Choroid plexus epithelial cell (primary cell): ENCODE measurements at places on chromosomes 5 and 9.

GRCh38 chr5:125491986-125492492, 745.6 kb upstream of the ZNF608 start:
- DNase-seq, result peak; percentile 23

DNA sequence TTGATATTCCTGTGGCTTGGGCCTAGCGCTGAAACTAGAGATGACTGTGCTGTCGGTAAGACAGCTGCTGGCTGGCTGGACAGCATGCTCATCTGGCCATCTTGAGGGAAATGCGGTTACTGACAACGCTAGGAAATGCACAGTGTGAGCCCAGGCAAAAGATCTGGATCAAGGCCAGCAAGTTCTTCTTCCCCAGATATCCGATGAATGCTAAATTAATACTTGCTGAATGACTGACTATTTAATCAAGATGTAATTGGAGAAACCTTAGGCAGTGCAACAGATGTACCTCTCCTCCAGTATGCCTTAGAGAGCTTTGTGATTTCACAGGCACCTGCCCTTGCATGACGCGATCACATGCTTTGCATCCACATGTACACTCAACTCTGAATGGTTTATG, 659.1 kb downstream of the EFNA5 start:
- peak; percentile 45 for DNase-seq

GRCh38 chr5:111337688-111338087, 113.5 kb downstream of the CAMK4 start:
- no peak for DNase-seq

GRCh38 chr9:29118555-29118954, 1545.3 kb upstream of the C9orf72 start:
- DNase-seq, result no peak

GRCh38 chr5:170273968-170274710, 23.4 kb downstream of the LCP2 start:
- DNase-seq, result peak; percentile 40

DNA sequence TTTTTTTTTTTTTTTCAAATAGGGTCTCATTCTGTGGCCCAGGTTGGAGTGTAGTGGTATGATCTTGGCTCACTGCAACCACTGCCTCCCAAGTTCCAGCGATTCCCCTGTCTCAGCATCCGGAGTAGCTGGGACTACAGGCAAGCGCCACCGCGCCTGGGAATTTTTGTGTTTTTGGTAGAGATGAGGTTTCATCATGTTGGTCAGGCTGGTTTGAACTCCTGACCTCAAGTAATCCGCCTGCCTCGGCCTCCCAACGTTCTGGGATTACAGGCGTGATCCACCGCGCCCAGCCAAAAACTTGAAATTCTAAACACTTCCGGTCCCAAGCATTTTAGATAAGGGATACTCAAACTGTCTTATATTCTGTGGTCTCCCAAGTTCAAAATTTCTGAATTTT, 718.9 kb upstream of the MEF2C start:
- DNase-seq, result no peak

DNA sequence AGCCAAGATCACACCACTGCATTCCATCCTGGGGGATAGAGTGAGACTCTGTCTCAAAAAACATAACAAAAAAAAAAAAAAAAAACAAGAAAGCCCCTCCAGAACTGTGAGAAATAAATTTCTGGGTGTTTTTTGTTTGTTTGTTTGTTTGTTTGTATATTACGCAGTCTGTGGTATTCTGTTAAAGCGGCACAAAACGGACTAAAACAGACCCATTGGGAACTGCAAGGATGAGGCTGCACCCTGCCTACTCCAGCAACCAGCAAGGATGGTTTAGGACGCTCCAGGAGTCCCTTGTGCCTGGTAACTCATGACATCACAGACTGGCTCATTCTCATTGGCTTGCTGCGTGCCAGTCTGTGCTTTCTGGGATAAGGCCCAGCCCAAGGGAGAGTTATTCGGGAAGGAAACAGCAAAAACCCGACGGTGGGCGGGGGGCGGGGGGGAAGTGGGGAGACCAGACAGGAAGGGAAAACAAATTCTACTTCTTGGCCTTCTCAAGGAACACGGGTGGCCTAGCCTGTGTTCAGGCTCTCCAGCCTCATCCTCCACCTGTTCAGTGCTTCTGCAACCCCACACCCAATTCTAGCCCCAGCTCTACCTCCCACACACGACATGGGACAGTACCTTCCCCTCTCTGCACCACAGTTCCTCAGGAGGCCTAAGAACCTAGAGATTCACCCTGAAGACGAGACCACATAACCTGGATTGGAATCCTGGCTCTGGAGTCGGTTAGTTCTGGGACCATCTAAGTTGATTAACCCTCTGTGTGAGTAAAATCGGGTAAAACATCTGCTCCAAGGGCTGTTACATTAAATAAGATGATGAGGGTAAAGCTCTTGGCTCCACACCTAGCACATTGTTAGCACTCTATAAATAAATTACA, 2.8 kb downstream of the CD74 start:
- peak; percentile 92 for DNase-seq

DNA sequence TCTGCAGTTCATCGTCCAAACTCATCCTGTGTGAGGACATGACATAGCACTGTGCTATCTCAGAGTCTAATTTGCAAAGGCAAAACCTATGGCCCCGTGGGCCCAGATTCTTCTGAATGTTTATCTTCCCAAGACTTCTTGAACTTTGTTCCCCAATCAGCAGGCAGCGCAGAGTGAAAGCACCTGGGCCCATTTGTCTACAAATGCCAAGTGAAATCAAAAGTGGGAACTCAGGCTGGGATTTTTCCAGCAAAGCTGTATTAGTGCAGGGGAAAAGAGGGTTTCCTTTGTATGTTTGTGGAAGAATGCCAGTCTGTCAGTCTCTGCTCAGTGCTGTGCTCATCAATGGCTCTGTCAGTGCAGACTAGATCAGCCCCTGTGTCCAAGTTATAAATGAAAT, 55.8 kb downstream of the FOXD1 start:
- no peak for DNase-seq

DNA sequence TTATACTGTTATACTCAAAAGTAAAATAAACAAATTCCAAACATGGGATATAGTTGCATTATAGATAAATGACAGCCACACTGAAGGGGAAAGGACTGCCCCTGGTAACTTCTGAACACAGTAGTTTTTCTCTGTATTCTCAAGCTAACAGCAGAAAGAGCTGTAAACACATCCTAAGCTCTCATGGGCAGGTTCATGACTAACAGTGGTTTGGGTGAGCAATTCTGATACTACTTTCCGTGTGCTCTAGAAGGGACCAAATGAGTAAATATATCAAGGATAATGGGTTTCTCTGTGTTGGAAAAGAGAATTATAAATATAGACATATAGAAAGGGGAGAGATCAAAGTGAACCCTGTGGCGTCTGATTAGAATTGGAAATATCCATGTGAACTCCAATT, 2.2 kb upstream of the LCN6 start:
- DNase-seq, result no peak

DNA sequence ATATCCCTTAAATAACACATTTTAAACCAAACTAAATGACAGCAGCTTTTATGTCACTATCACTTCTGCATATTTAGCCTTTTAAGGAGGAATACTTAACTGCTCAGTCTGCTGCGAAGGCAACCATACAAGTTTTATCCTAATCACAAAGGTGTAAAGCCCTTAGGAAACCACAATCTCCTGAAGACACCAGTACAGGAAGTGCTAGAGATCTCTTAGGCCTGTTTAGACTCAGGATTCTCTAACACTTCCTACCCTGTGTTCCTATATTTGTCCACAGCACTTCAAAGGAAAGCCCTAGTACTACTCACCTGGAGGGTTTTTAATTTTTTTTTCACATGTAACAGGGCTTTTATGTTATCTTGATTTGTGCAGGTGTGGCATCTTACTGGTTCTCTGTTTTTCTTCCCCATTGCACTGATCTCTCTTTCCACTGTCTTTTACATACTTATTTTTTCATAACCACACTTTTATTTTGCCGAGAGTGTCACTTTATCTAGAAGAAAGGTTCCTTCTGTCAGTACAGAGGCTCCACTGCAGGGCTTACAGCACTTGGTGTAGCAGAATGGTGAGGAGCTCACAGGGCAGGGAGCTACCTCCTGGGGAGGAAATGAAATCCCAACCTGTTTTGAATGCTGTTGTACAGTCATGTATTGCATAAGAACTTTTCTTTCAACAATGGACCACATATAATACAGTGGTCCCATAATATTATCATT, 1060.6 kb upstream of the ACO1 start:
- peak; percentile 49 for DNase-seq

- no peak for DNase-seq
Measured at GRCh38 chr9:7298123-7298522, 501.5 kb downstream of the DMAC1 start.

GRCh38 chr9:72557549-72557948, 36.1 kb downstream of the TMC1 start:
- DNase-seq, result peak; percentile 84

GRCh38 chr9:34572628-34573027, 16.9 kb downstream of the CNTFR start:
- DNase-seq, result no peak

- DNase-seq, result no peak
Measured at GRCh38 chr9:72955571-72955970, 2.7 kb upstream of the ALDH1A1 start.

DNA sequence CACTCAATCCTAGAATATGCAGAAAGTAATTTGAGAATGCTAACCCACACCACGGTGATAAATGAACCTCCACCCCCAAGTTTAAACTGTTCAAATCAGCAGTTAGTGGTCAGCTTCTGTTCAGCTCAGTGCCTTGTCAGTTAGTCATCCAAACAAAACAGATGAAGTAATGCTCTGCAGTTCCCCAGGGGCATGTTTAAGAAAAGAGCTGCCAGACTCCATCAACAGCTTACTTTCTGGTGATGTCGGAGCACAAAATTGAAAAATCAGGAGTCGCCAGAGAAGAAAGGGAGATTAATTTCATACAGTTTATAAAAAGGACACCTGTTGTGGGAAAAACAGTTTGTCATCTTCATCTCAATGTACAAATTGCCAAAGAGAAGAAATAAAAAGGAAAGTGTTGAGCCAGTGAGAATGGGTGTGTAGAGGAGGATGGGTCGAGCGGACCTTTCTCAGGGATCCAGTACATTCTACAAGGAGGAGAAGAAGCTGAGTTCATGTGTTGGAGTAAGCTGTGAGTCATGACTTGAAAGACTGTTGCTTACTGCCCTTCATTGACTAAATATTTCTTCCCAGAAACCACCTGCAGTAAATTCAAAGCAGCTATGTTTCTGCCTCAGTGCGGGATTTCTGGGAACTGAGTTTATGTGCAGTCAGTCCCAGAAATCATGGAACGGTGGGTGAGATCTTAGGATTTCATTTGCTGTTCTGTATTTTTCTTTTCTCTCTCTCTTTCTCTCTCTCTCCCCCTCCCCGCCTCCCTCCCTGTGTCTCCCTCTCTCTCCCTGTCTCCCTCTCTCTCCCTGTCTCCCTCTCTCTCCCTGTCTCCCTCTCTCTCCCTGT, 13.7 kb downstream of the TRIO start:
- DNase-seq, result peak; percentile 98

DNA sequence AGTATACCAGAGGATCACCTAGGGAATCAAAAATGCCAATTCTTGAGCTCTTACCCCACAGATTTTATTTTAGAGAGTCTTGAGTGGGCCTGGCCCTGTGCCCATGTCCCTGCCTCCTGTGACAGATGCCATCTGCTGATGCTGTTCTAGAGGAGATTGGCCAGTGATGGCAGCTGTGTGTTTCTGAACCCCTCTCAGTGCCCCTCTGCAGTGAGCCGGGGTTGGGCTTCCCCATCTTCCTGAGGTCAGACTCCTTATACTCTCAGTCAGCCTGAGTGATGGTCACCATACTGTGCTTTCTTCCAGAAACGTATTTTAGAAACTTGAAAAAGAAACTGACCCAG, 6.1 kb downstream of the PTCD2 start:
- no peak for DNase-seq

DNA sequence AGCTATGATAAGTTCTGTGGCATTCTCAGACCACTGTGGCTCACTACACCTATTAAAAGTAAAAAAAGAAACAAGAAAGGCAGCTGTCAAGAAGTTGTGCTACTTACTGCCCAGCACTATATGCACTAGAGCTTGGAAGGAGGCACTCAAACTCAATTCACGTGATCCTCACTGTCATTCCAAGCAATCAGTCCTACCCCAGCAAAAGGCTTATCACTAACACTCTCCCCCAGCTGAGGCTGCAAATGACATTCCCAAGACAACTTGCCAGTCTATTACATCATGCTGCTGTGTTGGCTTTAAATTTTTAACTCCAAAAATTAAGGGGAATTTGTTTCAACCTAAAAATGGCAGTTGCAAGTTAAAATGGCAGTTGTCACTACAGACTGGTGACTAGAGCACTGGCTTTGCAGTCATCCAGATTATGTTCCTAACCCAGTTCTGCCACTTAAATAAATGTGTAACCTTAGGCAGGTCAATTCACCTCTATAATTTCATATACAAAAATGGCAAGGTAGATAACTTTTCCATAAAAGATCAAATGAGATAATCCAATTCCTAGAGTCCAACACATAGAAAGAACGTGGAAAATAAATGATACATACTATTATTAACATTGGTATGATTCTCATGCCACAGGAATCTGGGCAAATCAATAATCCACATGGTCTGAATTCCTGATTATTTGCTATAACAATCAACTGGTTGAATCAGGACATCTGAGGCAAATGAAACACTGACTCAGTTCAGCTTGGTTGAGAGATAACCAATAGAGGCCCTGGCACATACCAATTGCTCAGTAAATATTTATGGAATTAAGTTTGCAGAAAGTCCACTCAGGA, 52.4 kb downstream of the FBXW11 start:
- DNase-seq, result peak; percentile 53

DNA sequence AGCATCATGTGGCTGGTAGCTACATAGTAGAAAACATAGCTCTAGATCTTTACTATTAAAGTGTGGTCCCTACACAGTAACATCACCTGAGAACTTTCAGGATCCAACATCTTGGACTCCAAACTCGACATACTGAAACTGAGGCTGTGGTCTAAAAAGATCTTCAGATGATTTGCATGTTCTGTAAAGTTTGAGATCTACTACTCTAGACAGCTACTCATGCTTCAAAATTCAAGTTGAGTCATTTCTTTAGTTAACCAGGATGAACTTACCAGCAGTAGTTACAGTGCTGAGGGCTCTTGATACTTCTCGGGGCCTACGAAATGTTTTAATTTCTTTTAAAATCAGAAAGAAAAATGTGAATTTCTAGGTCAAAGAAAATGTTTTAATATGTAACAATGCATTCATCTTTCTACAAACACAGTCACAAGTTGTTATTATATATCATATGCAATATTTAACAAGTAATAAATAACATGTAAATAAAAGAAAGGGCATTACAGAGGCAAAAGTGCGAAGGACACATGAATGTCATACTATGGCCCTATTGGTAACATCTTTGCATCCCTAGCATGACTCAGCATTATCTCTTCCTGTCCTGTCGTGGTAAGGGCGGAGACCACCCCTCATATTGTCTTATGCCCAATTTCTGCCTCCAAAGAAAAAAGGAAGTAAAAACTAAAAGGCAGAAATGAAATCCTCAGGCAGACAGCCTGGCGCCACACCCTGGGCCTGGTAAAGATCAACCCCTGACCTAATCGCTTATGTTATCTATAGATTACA, 563.9 kb upstream of the TLE4 start:
- DNase-seq, result no peak
